ENCODE measurements at places on chromosomes 16 and 17. TPM values are rescaled to one million over a fixed set of nuclear protein-coding genes. Genes with fewer than 3 reads are reported as not detected.

Gene PRSS8
- polyA plus RNA-seq: 31.2 TPM

Gene MT4
- not detected for polyA plus RNA-seq

Gene ARHGAP23
- polyA plus RNA-seq: 6.1 TPM

Gene TM4SF5
- not detected for polyA plus RNA-seq

Gene TMC5
- 0.19 TPM for polyA plus RNA-seq

Gene B3GNT9
- polyA plus RNA-seq: 2.6 TPM

Gene CHST5
- 0.12 TPM for polyA plus RNA-seq

Gene CCDC144A
- polyA plus RNA-seq: 0.30 TPM

Gene CIITA
- 0.05 TPM for polyA plus RNA-seq

Gene CD2BP2
- polyA plus RNA-seq: 49.5 TPM

Gene TP53TG3D
- 0.13 TPM for polyA plus RNA-seq

Gene KRT23
- 8.2 TPM for polyA plus RNA-seq

Gene ZNF750
- 5.5 TPM for polyA plus RNA-seq

Gene MT1E
- 404 TPM for polyA plus RNA-seq

Gene MMP25
- polyA plus RNA-seq: 0.17 TPM

Gene CFAP97D1
- not detected for polyA plus RNA-seq

Gene SLC52A1
- 0.21 TPM for polyA plus RNA-seq

Gene TAC4
- polyA plus RNA-seq: not detected

Gene RPL13
- 2,095 TPM for polyA plus RNA-seq

Gene PLXDC1
- 0.06 TPM for polyA plus RNA-seq

Gene TP53TG3
- polyA plus RNA-seq: not detected

Gene RPL38
- polyA plus RNA-seq: 1,325 TPM

Gene GIT1
- 42.7 TPM for polyA plus RNA-seq
